ENCODE measurements at places on chromosomes 16 and 17.

GRCh38 chr17:76427501-76428231 is 25.3 kb downstream of the UBE2O start:
- DNase-seq, result peak; percentile 46

GRCh38 chr16:27154705-27155521 is 48.4 kb upstream of the KDM8 start:
- DNase-seq, result peak; percentile 29

DNA sequence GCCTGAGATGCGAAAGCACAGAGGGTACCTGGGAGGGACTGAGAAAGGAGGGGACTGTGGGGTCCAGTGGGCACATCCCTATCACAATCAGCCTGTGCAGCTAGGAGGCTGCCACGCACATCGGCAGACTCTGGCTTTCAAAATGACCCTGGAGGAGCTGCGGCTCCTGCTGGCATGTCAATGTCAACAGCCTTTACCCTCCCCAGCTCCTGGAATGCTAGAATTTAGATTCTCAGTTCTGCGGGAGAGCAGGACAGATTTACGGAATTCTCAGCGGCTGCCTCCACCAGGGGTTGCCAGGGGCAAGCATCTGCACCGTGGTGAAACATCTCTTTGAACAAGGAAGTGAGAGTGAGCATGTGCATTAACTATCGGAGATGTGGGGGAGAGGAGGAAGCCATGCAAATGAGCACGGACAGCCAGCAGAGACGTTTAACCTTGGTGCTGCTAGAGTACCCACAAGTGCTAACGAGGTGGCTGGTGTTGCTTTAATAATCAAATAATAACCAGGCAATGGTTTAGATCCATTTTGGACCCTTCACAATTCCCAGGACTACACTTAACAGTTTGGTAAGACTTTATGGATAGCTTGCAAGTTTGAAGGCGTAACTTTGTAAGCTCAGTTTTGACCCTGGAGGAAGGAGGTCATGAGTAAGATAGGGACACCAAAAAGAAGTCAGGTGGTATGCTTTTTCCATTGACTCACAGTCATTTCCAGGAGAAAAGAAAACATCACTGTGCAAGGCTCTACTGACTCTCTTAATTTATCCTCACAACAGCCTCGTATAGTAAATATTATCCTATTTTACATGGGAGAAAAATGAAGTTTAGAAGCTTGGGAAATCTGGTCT is 54.1 kb downstream of the XYLT1 start:
- peak; percentile 58 for DNase-seq

DNA sequence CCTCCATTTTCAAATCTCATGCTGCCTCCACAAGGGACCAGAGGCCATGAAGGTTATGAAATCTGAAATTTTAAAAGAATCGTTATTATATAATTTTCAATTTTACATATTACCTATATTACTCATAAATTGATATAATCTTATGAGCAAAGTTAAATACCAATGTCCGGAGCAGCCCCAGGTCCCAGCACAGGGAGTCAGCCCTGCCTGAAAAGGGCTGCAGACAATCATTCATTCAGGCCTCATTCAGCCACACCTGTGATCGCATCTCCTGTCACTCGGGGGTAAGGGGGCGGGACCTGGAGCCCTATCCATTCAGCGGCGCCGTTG is 172.5 kb downstream of the AHSP start:
- DNase-seq, result no peak

- DNase-seq, result peak; percentile 64
Measured at GRCh38 chr17:70848785-70849184, 679.5 kb downstream of the KCNJ2 start.

- DNase-seq, result no peak
Measured at GRCh38 chr16:71629278-71630016, 3.5 kb downstream of the MARVELD3 start.

- no peak for DNase-seq
Measured at GRCh38 chr16:23244122-23244521, 58.0 kb upstream of the SCNN1B start.

GRCh38 chr17:3929764-3930163 is 13.5 kb upstream of the P2RX1 start:
- no peak for DNase-seq

Measured in fibroblast of skin of right quadriceps (primary cell).